ENCODE measurements at places on chromosomes 6 and 20. TPM values are rescaled to one million over a fixed set of nuclear protein-coding genes. Genes with fewer than 3 reads are reported as not detected.

The RAET1L gene
- not detected for total RNA-seq

The LTA gene
- total RNA-seq: 335 TPM

The FAM135A gene
- total RNA-seq: 7.3 TPM

The FLRT3 gene
- total RNA-seq: not detected

The VGLL2 gene
- not detected for total RNA-seq

The GDAP1L1 gene
- not detected for total RNA-seq

The TMEM151B gene
- total RNA-seq: not detected

The EYA2 gene
- total RNA-seq: not detected

The HRH3 gene
- total RNA-seq: not detected

The SIRPG gene
- 34.1 TPM for total RNA-seq
